ENCODE measurements at places on chromosomes 11 and 22. TPM values are rescaled to one million over a fixed set of nuclear protein-coding genes. Genes with fewer than 3 reads are reported as not detected.

OR2AT4 gene
- total RNA-seq = not detected

OLFML1 gene
- total RNA-seq = 11.9 TPM

ARL2 gene
- total RNA-seq = 193 TPM

FOXR1 gene
- not detected for total RNA-seq

XKR3 gene
- total RNA-seq = 0.16 TPM

GGTLC3 gene
- total RNA-seq = not detected

OR5D16 gene
- total RNA-seq = not detected

SPON1 gene
- total RNA-seq = 133 TPM

CCDC81 gene
- 1.3 TPM for total RNA-seq

RAB39A gene
- total RNA-seq = 1.0 TPM

OR52D1 gene
- not detected for total RNA-seq

- H3K4me1 ChIP-seq = no peaks in the 10 kb centered on the region
- no peaks in the 10 kb centered on the region for H3K27me3 ChIP-seq
- no peak for DNase-seq
- no peaks in the 10 kb centered on the region for H3K36me3 ChIP-seq
Observed at GRCh38 chr22:26848244-26848920, 191.0 kb downstream of the MIAT start.

GRCh38 chr11:13954591-13954990 is 7.9 kb upstream of the SPON1 start:
- H3K27me3 ChIP-seq = no peaks in the 10 kb centered on the region
- H3K4me3 ChIP-seq = no peak overlapping the region
- H3K36me3 ChIP-seq = no peaks in the 10 kb centered on the region
- DNase-seq = no peak
- no peak overlapping the region for H3K27ac ChIP-seq

GRCh38 chr11:15194671-15195415 is 80.1 kb downstream of the INSC start:
- no peaks in the 10 kb centered on the region for H3K36me3 ChIP-seq
- no peak for DNase-seq
- H3K4me3 ChIP-seq = no peak overlapping the region
- H3K27me3 ChIP-seq = no peaks in the 10 kb centered on the region
- H3K4me1 ChIP-seq = no peaks in the 10 kb centered on the region

DNA sequence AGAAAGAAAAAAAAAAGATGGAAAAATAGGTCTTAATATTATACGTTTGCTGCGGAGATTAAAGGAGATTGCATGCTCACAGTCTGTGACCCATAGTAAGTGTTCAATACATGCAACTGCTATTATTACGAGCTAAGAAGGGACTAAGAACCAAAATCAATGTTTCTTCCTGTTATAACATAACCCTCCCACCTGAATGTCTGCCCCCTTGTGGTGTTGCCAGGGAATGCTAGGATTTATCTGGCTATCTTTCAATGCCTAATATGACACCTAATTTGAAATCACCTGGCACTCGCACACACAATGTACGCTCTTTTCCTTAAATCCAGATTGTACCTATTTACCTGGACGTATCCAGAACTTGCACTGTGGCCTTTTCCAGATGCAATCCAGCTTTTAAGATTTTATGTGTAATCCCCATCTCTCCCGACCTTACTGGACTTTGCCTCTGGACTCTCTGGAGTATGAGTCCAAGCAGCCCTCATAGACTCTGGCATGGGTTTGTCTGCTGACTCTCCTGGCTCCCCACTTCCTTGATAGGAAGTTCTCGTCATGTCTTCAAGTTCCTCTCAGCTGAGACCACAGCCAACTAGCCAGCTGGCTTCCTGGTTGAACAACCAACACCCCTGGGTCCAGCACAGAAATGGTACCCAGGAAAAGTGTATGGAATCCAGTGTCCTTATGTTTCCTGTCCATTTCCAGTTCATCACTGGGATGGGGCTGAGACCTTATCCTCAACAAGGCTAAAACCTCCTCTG is 151.5 kb downstream of the CCDC34 start:
- H3K27ac ChIP-seq = no peak overlapping the region
- H3K4me1 ChIP-seq = no peaks in the 10 kb centered on the region
- DNase-seq = no peak
- no peaks in the 10 kb centered on the region for H3K36me3 ChIP-seq
- no peaks in the 10 kb centered on the region for H3K27me3 ChIP-seq
- H3K4me3 ChIP-seq = no peak overlapping the region

DNA sequence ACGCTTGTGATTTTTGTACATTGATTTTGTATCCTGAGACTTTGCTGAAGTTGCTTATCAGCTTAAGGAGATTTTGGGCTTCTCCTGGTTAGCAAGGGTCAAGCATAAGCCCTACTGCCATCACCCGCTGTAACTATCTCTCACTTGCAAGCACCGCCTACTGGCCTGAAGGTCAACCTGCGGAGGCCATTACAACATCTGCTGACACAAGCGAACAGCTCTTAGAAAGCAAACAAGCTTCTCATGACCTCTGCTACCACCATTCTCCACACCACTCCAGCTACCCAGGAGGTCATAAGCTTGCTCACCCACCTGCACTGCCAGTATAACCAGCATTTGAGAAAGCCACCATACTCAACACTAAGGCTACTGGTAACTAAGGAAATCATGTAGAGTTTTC is 288.4 kb upstream of the KIRREL3 start:
- no peaks in the 10 kb centered on the region for H3K27me3 ChIP-seq
- no peak overlapping the region for H3K4me3 ChIP-seq
- H3K27ac ChIP-seq = no peak overlapping the region
- no peaks in the 10 kb centered on the region for H3K4me1 ChIP-seq
- H3K36me3 ChIP-seq = no peaks in the 10 kb centered on the region

- no peaks in the 10 kb centered on the region for H3K36me3 ChIP-seq
- H3K27me3 ChIP-seq = peaks cover 46% of the 10 kb centered on the region
- no peak for DNase-seq
Observed at GRCh38 chr22:44196731-44197131, 16.0 kb downstream of the PARVG start.

GRCh38 chr11:2945757-2946287 is 16.6 kb upstream of the PHLDA2 start:
- no peaks in the 10 kb centered on the region for H3K27me3 ChIP-seq
- H3K4me3 ChIP-seq = no peak overlapping the region
- DNase-seq = no peak
- peak overlapping the region; percentile 22 for H3K27ac ChIP-seq
- H3K4me1 ChIP-seq = peaks cover 10% of the 10 kb centered on the region
- H3K36me3 ChIP-seq = no peaks in the 10 kb centered on the region

DNA sequence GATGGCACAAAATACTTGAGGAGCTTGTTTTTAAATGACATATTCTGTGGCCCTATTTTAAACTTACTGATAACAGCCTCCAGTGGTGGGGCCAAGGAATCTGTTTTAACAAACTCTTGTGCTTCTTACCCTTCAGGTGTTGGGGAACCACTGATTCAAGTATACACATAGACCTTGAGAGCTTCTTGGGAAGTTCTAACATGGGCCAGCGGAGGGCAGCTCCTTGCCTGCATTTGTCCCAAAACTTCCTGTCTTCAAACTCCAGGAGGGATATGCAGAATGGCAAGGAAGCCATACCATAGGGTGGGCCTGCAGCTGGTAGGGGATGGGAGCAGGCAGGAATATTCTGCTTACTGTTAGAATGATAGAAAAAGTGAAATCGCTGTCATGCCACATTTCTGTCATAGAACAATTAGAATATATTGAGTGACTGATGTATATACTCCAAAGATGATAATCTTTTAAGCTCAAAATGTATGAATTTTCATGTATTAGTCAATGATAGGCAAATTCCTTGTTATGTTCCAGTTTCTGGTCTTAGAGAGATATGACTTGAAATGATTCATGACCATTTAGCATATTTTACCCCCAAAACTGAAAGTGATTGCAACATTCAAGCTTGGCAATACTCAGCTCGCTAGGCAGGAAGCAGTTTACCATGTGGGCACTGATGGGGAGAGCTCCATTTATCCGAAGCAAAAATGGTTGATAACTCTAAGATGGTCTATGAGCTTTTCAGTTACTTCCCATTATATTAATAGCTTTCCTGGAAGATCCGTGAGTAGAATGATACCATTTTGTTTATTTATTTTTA is 9.2 kb downstream of the EXT2 start:
- no peak overlapping the region for H3K4me3 ChIP-seq
- no peaks in the 10 kb centered on the region for H3K27me3 ChIP-seq
- no peak for DNase-seq
- H3K27ac ChIP-seq = no peak overlapping the region

- H3K27me3 ChIP-seq = no peaks in the 10 kb centered on the region
- H3K27ac ChIP-seq = no peak overlapping the region
- H3K36me3 ChIP-seq = peaks cover 25% of the 10 kb centered on the region
Observed at GRCh38 chr22:41146573-41146972, 54.2 kb downstream of the EP300 start.

- H3K27ac ChIP-seq = peak overlapping the region; percentile 94
- peaks cover 17% of the 10 kb centered on the region for H3K4me1 ChIP-seq
- H3K36me3 ChIP-seq = no peaks in the 10 kb centered on the region
- H3K27me3 ChIP-seq = no peaks in the 10 kb centered on the region
- H3K4me3 ChIP-seq = peak overlapping the region; percentile 92
Observed at GRCh38 chr11:66052664-66052982, 459 bp downstream of the SF3B2 start.

DNA sequence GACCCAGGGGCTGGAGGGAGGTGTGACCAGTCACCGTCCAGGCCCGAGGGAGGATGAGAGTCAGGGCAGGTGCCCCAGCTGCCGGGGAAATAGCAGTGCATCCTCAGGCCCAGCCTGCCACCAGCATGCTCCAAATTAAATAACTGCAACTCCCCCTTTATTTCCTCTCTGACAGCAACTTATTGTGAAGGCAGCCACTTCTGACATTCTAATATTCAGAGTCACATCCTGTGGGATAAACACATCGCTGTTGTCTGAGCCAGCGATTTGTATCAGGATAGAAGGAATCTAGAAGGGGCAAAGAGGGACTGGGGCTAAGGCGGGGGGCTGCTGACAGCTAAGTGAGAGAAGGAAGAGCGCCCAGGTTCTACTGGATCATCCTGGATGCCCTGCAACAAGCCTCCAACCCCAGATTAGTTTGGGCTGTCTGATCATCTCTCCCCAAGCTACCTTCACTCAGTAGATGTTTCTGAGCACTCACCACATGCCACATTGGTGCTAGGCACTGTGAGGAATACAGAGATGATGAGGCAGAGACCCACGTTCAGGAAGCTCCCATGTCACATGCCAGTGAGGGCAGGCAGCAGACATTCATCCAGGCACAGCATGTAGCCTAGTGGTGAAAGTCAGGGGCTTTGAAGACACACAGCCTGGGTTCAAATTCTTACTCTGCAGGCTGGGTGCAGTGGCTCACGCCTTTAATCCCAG is 214.1 kb downstream of the BUD13 start:
- H3K4me3 ChIP-seq = no peak overlapping the region
- H3K27ac ChIP-seq = no peak overlapping the region
- no peak for DNase-seq
- no peaks in the 10 kb centered on the region for H3K4me1 ChIP-seq
- H3K27me3 ChIP-seq = no peaks in the 10 kb centered on the region
- H3K36me3 ChIP-seq = no peaks in the 10 kb centered on the region

GRCh38 chr11:91097083-91097482 is 874.2 kb upstream of the CHORDC1 start:
- DNase-seq = no peak
- H3K4me3 ChIP-seq = no peak overlapping the region
- H3K27ac ChIP-seq = no peak overlapping the region
- H3K36me3 ChIP-seq = no peaks in the 10 kb centered on the region

GRCh38 chr22:16932577-16932976 is 75.4 kb downstream of the GAB4 start:
- no peak overlapping the region for H3K27ac ChIP-seq
- H3K36me3 ChIP-seq = no peaks in the 10 kb centered on the region
- H3K27me3 ChIP-seq = no peaks in the 10 kb centered on the region
- H3K4me3 ChIP-seq = no peak overlapping the region
- DNase-seq = no peak

DNA sequence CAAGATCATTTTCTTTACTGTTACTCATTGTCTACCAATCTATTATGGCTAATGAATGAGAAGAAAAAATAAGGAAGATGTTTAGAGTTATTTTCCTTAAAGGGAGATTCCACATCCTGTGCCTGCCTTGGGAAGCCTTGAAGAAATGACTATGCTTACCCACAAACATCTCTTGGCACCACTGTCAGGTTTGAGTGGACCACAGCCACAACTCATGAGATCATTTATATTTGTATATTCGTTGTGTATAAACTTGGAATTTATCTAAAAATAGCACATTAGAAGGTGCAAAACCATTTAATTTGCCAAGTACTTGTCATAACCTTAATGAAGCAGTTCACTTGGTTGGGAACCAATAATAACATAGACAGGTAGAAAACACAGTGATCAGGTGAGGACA is 740.8 kb downstream of the DLG2 start:
- no peak for DNase-seq
- H3K4me1 ChIP-seq = no peaks in the 10 kb centered on the region
- H3K27me3 ChIP-seq = no peaks in the 10 kb centered on the region
- H3K36me3 ChIP-seq = no peaks in the 10 kb centered on the region

- DNase-seq = no peak
- peak overlapping the region; percentile 70 for H3K4me3 ChIP-seq
- H3K27me3 ChIP-seq = no peaks in the 10 kb centered on the region
- no peaks in the 10 kb centered on the region for H3K36me3 ChIP-seq
- H3K4me1 ChIP-seq = no peaks in the 10 kb centered on the region
Observed at GRCh38 chr11:10302359-10302743, 2.5 kb upstream of the ADM start.

GRCh38 chr11:23021287-23021863 is 161.1 kb upstream of the CCDC179 start:
- no peak overlapping the region for H3K4me3 ChIP-seq
- no peak overlapping the region for H3K27ac ChIP-seq
- DNase-seq = no peak
- H3K36me3 ChIP-seq = no peaks in the 10 kb centered on the region

DNA sequence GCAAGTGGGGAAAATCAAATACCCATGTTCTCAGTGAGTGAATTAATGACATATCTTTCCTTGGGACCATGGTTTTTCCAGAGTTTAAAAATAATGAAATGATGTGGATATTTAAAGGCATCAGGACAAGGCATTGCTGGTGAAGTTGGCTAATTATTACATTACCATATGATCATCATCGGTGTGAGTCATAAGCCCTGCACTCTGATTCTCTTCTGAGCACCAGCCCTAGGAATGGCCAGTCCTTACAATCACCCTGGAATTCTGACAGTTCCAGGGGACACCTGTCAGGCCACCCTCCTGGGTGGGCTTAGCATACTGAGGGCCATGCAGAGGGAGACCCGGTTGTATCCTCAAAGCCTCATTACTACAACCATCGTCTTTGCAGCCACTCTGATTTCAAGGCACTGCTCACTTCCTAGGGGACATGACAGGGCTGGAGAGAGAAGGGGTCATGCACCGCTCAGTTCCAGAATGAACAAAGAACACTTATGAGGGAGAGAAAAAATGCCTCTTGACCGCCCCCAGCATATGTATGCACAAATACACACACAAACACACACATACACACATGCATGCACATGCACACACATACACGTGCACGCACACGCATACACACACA is 365.0 kb downstream of the MIAT start:
- no peak overlapping the region for H3K27ac ChIP-seq
- DNase-seq = no peak
- no peaks in the 10 kb centered on the region for H3K27me3 ChIP-seq
- H3K36me3 ChIP-seq = no peaks in the 10 kb centered on the region
- no peaks in the 10 kb centered on the region for H3K4me1 ChIP-seq

- H3K4me1 ChIP-seq = no peaks in the 10 kb centered on the region
- DNase-seq = no peak
- no peaks in the 10 kb centered on the region for H3K36me3 ChIP-seq
- no peaks in the 10 kb centered on the region for H3K27me3 ChIP-seq
- no peak overlapping the region for H3K4me3 ChIP-seq
Observed at GRCh38 chr11:29271616-29272015, 745.2 kb downstream of the KCNA4 start.

GRCh38 chr11:132226522-132226921 is 856.1 kb downstream of the NTM start:
- no peak for DNase-seq
- H3K36me3 ChIP-seq = no peaks in the 10 kb centered on the region

- DNase-seq = no peak
- H3K36me3 ChIP-seq = no peaks in the 10 kb centered on the region
- H3K27me3 ChIP-seq = no peaks in the 10 kb centered on the region
- H3K27ac ChIP-seq = no peak overlapping the region
Observed at GRCh38 chr22:33380789-33381530, 322.8 kb upstream of the SYN3 start.

All from breast epithelium (tissue), 4 donors.